ENCODE measurements at places on chromosomes 7 and 10.

DNA sequence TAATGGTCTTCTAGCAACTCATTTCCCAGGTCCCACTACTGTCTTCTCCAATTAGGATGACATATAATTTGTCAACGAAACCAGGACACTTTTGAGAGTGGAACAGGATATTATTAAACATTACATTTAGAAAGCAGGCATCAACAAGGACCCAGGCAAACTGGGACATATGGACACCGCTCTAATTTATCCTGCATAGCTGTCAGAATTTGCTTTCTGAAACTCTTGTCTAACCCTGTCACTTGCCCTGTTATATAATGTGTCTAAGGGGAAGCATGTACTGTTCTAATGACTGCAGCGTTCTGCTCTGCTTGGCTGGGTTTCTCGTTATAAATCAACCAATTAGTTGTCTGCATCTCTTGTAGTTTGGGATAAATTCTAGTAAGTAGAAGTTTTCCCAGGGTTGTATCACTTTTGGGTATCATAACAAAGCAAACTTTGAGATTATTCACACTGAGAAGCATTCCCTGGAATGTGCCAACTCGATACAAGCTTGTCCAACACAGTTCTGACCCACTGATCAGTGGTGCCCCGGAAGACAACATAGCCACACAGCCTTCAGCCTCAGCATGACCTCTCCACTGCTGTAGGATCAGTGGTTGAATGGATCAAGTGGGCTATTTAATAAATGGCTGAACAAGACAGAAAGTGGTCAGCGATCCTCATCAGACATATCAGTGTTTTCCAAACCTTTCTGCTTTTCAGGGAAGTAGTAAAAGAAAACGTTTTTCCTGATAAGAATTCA lies 228.1 kb downstream of the KIF20B start:
- no peak for DNase-seq

GRCh38 chr7:63114371-63114985 lies 884.2 kb upstream of the ZNF722 start:
- no peak for DNase-seq

DNA sequence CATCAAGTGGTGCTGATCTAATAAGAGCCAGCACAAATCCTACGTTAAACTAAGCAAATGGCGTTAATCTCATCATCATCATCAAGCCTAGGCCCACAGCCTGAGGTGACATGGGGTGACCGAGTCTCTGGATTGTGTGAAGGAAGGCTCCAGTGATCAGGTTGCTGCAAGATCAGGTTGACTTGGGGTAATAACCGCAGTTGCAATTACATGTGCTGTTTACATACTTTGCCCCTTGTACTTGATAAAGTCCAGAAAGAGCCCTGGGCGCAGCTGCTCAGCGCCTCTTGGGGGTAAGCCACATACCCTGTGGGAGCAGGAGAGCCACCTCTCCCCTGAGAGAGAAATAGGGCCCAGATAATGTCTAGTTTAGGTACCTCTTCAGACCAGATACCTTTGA lies 228.1 kb downstream of the WDR11 start:
- no peak for DNase-seq

DNA sequence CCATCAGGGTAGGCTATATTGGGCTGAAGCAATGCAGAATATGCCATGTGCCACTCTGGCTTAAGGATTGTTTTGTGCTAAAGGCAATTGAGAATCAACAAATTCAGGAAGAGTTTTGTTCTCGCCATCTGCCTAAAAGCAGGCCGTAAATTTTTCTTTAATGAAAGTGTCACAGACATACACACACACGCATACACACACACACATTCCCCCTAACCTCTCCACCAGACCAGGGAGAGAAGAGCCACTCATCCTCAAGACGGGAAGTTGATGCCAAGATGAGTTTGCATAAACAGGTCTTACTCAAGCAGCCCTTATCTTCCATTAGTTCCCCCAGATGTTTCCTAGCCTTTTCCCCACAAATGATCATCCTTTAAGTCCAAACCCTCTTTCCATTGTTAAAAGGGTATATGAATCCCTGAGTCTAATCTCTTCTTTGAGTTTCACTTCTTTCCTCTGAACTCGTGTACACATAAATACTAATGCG lies 59.6 kb upstream of the TRIM24 start:
- DNase-seq, result no peak

- DNase-seq, result no peak
Measured at GRCh38 chr10:129958148-129958628, 5.9 kb downstream of the EBF3 start.

- DNase-seq, result no peak
Measured at GRCh38 chr10:132193907-132194552, 7.3 kb downstream of the DPYSL4 start.

GRCh38 chr7:147510923-147511322 lies 1079.6 kb upstream of the C7orf33 start:
- no peak for DNase-seq

DNA sequence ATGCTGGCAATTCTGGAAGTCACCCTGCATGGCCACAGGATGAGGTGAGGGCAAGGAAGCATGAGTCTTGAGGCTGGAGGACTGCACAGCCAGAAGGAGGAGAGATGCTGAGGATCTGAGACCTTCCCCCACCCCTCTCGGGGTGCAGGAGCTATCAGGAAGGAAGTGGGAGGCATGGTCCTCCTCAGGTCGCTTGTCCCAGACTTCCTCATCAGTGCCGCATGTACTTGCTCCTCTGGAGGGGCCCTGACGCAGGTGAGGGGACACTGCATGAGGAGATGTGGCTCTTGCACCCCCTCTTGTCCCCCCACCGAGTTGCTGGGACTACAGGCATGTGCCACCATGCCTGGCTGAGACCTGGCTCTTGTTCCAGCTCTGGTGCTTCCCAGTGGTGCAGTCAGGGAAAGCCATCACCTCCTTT lies 5.7 kb upstream of the ZMIZ1 start:
- no peak for DNase-seq

GRCh38 chr10:15027741-15028140 lies 16.0 kb upstream of the OLAH start:
- no peak for DNase-seq

DNA sequence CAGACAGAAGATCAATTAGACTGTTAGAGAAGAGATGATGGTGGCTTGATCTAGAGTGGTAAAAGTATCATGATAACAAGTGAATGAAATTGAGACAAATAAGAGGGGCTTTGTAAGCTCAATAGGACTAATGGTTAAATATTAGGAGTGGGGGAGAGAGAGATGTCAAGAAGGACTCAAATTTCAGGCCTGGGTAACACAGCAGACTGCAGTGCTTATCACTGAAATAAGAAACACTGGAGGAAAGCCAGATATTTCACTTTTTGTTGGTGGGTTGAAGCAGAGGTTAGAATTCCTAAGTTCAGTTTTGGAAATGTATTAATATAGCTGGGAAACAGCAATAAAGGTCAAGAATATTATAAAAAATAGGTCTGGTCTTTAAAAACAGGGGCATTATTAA lies 74.6 kb downstream of the ORC5 start:
- DNase-seq, result no peak

- DNase-seq, result no peak
Measured at GRCh38 chr10:29355411-29355991, 66.6 kb downstream of the LYZL1 start.

- DNase-seq, result no peak
Measured at GRCh38 chr7:4805110-4805983, 29.9 kb downstream of the AP5Z1 start.

GRCh38 chr10:46310851-46311250 lies 24.1 kb downstream of the ANTXRL start:
- no peak for DNase-seq

DNA sequence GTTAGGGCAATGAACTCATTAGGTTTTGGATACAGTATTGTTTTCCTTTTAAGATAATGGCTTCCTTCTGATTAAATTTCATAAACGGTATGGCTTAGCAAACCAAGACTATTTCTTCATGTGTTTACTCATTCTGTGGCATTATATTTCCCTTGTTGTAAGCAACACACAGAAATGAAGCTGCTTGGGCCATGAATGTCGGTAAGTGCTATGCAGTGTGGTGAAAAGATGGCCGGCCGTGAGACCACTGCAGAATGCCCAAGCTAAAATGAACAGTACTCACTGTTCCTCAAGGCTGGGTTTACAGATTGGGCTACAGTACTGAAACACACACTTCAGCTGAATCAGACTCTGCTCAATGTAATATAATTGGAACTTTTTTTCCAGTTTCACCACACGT lies 8.1 kb downstream of the APBB1IP start:
- no peak for DNase-seq

- DNase-seq, result no peak
Measured at GRCh38 chr10:44628921-44629320, 244.0 kb upstream of the CXCL12 start.

DNA sequence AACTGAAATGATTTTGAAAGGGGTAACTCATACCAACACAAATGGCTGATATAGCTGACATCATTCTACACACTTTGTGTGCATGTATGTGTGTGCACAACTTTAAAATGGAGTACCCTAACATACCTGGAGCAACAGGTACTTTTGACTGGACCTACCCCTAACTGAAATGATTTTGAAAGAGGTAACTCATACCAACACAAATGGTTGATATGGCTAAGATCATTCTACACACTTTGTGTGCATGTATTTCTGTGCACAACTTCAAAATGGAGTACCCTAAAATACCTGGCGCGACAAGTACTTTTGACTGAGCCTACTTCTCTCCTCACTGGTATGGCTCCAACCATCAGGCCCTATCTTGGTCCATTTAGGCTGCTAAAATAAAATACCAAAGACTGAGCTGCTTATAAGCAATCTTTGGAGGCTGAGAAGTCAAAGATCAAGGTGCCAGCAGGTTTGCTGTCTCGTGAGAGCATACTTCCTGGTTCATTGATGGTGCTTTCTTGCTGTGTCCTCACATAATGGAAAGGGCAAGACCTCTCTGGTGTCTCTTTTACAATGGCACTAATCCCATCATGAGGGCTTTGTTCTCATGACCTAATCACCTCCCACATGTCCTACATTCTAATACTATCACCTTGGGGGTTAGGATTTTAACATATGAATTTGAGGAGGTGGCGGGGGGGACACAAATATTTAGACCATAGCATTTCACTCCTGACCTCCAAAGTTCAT lies 173.3 kb downstream of the CFTR start:
- no peak for DNase-seq

GRCh38 chr7:29204491-29205272 lies 10.1 kb downstream of the CHN2 start:
- no peak for DNase-seq

- DNase-seq, result no peak
Measured at GRCh38 chr10:130111852-130112180, 1.2 kb upstream of the C10orf143 start.

- no peak for DNase-seq
Measured at GRCh38 chr7:106346678-106347217, 62.0 kb upstream of the NAMPT start.

GRCh38 chr7:13508586-13508985 lies 480.9 kb downstream of the ETV1 start:
- no peak for DNase-seq

DNA sequence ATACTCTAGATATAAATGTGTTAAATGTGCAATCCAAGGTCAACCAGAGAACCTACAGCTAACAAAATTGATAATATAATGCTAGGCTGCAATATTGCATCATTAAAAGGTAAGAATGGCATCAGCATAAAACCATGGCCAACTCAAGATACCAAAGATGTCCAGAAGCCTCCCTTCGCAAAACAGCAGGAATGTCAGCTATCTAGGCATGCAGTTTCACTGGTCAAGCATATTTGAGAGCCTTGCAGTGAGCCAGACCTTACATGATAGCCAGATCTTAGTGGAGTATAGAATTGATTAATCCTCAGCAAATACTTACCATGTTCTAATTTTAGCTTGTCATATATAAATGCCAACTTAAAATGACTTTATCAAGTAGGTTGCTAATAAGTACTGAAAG lies 138.8 kb downstream of the ZEB1 start:
- no peak for DNase-seq

DNA sequence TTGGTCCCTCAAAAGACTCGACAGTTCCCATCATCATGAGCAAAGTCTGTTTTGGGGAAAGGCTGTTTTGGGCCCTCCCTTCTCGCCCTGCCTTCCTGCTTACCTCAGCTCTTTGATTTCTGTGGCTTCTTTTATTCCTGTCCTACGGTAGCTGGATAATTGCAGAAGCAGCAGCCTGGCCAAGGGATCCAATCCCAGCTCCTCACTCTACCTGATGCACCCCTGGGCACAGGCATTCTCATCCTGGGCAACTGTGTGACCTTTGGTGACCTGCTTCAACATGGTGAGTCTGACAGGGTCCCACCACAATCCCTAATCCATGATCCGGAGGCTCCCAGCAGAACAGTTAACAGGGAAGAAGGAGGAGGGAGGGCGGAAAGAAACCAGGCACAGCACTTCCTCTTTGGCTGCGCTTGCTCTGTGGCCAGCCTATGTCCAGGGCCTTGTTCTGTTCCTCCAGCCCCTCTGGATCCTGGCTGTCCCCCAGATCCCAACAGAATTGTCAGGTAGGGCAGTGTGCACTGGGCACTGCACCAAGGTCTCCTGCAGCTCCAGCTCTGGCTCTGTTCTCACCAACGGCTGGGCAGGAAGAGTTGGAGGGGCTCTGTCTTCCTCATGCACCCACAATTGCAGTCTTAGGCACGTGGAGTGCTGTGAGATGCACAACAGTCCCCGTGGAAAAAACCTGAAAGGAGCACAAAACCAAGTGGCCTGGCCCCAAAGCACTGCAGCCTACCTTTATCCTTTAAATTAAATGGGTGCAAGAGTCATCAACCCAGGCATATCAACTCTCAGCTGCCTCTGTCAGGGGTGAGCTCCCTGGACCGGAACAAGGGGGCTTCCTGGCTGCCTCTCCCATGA lies 144.4 kb downstream of the PTPN20 start:
- DNase-seq, result no peak

GRCh38 chr10:69434169-69434568 lies 17.1 kb upstream of the TSPAN15 start:
- DNase-seq, result no peak

DNA sequence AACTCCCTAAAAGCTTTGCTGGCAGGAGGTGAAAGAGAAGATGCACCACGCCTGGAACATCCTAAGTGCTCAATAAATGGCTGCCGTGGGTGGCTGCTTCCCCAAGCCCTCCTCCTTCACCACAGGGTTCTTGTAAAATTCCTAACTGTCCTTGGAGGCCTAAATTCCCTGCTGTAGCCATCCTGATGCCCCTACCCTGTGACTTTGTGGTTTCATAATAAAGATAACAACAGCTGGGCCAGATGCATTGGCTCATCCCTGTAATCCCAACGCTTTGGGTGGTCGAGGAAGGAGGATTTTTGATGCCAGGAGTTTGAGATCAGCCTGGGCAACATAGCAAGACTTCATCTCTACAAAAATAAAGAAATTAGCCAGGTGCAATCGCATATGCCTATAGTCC lies 341.8 kb downstream of the ANKRD30A start:
- DNase-seq, result no peak

DNA sequence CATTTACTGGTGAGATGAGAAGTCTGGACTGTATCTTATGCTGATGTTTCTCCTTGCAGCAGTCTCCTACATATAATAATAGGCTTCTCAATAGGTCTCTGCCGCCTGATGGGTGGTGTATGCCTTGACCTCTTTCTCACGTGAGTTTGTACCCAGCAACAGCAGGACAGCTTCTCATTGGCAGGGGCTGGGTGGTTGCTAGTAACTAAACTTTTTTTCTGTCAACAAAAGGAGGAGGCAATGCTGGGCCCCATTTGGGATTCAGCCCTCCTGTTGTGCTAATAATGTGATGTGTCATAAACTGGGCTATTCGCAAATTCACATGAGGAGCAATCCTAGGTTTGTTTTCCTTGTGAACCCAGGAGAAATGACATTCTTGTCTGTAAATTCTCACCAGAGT lies 533.6 kb downstream of the GATA3 start:
- no peak for DNase-seq

- DNase-seq, result no peak
Measured at GRCh38 chr10:74114041-74114448, 36.6 kb downstream of the AP3M1 start.

All from stimulated activated CD8-positive, alpha-beta memory T cell treated with anti-CD3 and anti-CD28 coated beads, Interleukin-15, amount 100 ng/mL, for 4 hours (primary cell).